ENCODE measurements at places on chromosomes 1 and 21. TPM values are rescaled to one million over a fixed set of nuclear protein-coding genes. Genes with fewer than 3 reads are reported as not detected.

- no peak for DNase-seq
Measured at GRCh38 chr1:185672719-185673360, 61.4 kb upstream of the HMCN1 start.

DNA sequence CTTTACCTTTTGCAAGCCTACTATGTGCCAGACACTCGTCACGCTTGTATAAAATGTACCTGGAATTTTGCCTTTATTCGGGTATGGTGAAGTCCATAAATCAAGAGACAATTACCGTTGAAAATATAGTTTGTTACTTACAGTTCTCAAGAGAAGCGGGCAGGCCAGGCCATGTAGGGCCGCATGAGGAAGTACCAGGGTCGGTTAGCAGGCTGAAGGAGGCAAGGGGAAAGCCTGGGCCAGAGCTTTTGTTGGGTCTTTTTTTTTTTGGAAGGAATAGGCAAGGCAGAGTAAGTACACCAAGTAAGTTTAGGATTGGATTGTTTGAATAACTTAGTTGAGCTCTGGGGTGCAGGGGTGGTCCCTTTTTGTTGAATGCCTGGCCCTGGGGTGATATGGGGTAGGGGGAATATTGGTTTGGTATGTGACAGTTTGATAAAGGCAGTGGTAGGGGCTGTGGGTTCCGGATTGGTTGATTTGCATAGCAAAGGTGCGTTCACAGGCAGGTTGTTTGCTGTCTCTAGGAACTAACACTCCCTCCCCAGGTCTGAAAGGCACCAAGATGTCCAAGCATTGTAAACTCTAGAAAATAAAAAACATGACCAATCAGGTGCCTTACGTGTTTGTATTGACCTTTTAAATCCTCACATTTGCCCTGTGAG lies 80.7 kb downstream of the KAZN start:
- no peak for DNase-seq

DNA sequence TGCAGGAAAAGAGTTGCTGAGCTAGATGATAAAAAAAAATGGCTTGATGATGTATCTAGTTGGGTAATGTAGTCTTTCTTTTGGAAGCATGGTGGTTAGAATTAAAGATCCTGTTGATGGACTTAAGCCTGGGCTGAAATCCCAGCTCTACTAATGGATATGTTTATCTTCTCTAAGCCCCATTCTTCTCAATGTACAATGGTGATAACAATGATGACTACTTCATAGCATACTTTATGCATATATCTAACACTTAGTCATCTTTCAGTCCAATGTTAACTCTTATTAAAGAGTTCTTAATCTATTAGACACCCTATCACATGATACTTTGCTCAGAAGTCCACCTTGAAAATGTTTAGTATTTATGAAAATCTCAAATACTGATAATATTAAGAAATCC lies 189.5 kb downstream of the PLA2G4A start:
- DNase-seq: no peak

GRCh38 chr1:192913683-192914082 lies 104.8 kb downstream of the RGS2 start:
- no peak for DNase-seq

- no peak for DNase-seq
Measured at GRCh38 chr1:22343456-22344328, 108.0 kb upstream of the ZBTB40 start.

DNA sequence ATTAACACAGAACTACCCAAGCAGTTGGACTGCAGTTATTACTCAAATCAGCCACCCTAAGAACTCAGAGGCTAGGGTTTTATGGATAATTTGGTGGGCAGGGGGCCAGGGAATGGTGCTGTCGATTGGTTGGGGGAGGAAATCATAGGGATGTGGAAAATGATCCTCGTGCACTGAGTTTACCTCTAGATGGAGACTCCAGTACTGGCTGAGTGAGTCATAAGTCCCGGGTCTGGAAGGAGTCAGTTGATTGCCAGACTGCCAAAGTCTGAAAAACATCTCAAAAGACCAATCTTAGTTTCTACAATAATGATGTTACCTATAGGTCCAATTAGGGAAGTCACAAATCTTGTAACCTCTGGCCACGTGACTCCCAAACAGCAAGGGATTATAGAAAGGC lies 257.5 kb upstream of the PRMT6 start:
- DNase-seq: no peak

- DNase-seq: no peak
Measured at GRCh38 chr1:232166942-232167341, 463.0 kb downstream of the SIPA1L2 start.

DNA sequence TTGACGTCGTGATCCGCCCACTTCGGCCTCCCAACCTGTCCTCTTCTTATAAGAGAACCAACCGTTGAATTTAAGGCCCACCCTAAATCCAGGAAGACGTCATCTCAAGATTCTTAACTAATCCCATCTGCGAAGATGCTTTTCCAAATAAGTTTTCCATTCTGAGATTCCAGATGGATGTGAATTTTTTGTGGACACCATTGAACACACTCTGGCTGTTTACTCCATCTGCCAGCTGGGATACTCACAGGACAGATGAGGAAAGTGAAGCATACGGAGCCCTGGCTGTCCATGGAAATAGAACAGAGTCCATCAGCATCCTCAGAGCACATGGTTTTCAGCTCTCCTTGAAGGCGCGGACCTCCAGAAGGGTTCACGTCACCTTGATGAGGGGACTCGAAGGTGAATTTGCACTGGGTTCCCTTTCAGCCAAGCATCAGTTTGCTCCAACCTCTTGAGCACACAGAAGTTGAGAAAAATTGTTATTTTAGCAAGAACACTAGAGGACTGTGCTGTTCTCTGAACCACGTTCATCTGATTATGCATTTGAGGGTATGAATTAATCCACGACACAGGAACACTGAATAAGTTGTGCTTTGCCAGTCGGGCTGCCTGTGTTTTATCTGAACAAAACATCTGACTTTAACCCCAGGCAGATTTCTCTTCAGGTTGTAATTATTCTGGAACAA lies 68.6 kb downstream of the KAZN start:
- DNase-seq: no peak

DNA sequence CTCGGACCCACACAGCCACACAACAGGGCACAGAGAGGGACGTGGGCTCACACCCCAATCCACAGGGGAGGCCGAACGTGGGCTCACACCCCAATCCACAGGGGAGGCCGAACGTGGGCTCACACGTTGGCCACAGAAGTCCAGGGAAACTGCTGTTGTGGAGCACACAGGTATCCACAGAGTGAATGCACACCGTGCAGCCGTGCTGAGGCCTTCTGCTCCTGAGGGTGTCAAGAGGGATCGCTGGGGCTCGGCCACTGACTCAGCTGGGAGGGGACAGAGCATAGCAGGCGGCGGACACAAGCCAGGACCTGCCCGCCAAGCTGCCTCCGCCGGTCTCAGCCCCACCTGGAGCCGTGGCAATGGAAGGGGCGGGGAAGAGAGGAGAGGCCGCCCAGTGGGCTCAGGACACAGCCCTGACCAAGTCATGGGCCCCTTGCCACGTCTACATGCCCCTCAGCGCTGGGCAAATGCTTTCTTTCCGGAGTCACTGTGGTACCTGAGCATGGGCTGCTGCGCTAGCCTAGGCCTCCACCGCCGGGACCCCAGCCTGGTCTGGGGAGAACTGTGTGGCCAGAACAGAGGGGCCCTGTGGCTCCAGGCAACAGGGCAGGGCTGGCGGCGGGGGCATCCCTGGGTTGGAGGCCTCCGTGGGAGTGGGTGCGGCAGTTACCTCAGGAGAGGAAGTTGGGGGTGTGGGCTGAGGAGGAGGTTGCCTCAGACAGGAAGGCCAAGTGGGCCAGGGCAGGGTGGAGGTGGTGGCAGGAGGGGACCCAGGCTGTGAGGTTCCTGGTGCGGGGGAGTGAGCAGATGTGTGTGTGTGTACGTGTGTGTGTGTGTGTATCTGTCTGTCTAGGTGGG lies 1.2 kb downstream of the SYTL1 start:
- peak; percentile 75 for DNase-seq

DNA sequence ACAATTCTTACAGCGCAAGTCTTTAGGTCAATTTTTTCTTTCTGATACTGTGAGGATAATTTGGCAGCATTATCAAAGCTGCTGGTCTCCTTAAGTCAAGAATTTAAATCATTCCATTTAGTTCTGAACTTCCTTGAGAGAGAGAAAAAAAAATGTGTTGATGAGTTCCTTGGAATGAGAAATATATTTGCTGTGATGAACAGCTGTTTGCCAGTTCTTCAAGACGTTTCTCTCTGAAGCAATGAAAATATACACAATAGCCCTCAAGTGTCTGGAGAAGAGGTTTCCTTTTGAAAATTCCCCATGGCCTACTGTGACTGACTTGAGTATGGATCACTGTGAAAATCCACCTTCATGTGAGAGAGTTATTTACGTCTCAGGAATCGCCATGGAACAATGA lies 31.0 kb upstream of the TADA1 start:
- no peak for DNase-seq

- DNase-seq: no peak
Measured at GRCh38 chr1:67401443-67401842, 28.8 kb downstream of the SERBP1 start.

GRCh38 chr1:65425697-65426096 lies 5.2 kb downstream of the LEPR start:
- no peak for DNase-seq

GRCh38 chr1:87399701-87400100 lies 71.0 kb downstream of the LMO4 start:
- DNase-seq: no peak

DNA sequence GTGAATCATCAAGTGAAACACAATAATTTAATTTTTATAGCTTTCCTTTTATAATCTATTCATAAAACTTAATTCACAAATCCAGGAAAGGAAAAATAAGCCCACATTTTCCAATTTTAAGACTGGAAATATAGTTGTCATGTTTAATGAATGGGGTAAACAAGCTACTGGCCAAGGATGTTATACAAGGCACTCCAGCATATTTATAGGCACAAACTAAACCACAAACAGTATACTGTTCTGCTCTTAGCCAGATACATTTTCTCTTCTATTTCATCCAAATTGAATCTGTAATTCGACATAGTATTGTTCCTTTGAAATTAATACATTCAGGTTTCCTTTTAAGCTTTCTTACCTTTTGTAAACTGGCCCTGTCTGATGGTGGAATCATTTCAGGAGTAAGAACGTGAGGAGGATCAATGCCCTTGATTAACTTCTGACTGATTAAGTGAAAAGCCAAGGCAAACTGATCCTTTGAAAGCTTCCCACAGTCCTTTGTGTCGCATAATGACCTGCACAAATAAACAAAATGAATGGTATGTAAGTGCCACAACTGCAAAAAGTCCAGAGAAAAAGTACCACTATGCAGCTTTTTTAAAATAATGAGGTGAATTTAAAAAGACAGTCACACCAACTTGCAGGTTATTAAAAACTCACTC lies 74.4 kb downstream of the EPS15 start:
- no peak for DNase-seq

DNA sequence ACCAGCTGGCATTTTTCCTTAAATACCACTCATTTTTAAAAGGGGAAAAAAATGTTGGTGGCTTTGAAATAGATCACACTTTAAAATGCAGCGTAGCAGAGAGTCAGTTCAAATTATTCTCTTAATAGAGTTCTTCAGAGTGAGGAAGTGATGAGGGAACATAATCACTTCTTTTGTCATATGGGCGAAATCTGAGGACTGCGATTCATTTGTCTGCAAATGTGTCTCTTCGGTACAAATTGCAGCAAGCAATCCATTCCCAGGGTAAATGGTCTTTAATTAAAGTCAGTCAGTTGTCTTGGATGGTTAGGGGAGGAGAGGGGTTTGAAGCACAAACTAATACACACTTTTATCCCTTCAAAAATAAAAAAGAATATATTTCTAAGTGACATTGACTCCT lies 86.0 kb upstream of the SELENON start:
- DNase-seq: no peak

GRCh38 chr21:41745026-41745820 lies 21.6 kb downstream of the RIPK4 start:
- DNase-seq: no peak

DNA sequence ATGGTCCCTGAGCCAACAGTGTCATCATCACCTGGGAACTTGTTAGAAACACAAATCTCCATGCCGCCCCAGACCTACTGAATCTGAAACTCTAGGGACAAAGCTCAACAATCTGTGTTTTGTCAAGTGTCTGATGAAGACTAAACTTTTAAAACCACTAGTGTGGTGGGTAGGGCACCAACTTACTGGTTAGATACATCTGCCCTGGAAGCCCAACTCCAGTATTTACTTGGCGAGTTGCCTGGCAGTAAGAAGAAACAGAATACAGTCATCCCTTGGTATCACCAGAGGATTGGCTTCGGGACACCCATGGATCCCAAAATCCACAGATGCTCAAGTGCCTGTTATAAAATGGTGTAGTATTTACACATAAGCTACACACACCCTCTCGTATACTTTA lies 367.9 kb upstream of the DUSP10 start:
- no peak for DNase-seq

- DNase-seq: no peak
Measured at GRCh38 chr1:21149430-21149854, 27.3 kb downstream of the EIF4G3 start.

GRCh38 chr1:95013950-95014574 lies 58.7 kb downstream of the ALG14 start:
- no peak for DNase-seq

DNA sequence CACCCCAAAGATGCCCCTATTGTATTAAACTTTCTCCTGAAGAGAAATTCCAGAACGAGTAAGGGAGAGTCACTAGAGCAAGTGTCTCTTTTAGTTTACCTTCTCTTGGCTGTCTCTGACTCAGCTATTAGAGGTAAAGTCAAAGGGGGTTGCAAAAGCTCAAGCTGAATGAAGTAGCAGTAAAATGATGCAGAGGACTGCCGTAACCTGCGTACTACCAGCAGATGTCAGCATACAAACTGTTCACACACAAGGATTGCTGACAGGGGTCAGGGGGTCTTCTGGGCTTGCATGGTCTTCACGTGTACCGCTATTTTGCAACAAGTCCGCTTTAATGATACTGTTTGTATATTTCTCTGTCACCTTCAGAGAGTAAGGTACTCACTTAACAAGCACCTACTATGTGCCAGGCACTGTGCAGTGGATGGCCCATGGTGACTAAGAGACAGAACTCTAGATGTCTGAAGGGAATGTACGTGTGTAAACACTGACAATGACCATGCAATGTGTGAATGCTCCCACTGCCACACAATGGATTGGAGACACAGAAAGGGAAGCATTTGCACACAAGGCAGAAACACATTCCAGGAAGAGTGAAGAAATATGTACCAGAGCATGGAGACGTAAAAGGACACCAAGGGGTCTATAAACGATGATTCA lies 34.9 kb downstream of the CHML start:
- no peak for DNase-seq

- no peak for DNase-seq
Measured at GRCh38 chr1:110756506-110756905, 81.8 kb upstream of the KCNA3 start.

GRCh38 chr1:74731399-74732052 lies 1.3 kb downstream of the CRYZ start:
- no peak for DNase-seq

- DNase-seq: peak; percentile 52
Measured at GRCh38 chr1:236064674-236065508, at the start of gene NID1. NID1 (minus strand) TSS chr1:236065090; CDS start chr1:236065079, 11 bp downstream.

GRCh38 chr1:10765734-10766478 lies 30.5 kb downstream of the CASZ1 start:
- DNase-seq: no peak

The NPL gene
- 6.2 TPM for total RNA-seq

The GSTM1 gene
- total RNA-seq: not detected

The C2CD2 gene
- total RNA-seq: 9.4 TPM

The IL20 gene
- not detected for total RNA-seq

The GUCA2A gene
- not detected for total RNA-seq

The DYNLT5 gene
- total RNA-seq: not detected

The DDAH1 gene
- not detected for total RNA-seq

The S100A7A gene
- not detected for total RNA-seq

The ILDR2 gene
- total RNA-seq: 4.3 TPM

All from activated naive CD8-positive, alpha-beta T cell treated with anti-CD3 and anti-CD28 coated beads, Interleukin-2, amount 10 ng/mL, durations not matched to agents 7 days and 5 days (primary cell).